Kasumi-1 (cell line): ENCODE measurements at places on chromosomes 7 and 10.

GRCh38 chr10:36187380-36188079, 545.4 kb upstream of the FZD8 start:
- no peak for DNase-seq

DNA sequence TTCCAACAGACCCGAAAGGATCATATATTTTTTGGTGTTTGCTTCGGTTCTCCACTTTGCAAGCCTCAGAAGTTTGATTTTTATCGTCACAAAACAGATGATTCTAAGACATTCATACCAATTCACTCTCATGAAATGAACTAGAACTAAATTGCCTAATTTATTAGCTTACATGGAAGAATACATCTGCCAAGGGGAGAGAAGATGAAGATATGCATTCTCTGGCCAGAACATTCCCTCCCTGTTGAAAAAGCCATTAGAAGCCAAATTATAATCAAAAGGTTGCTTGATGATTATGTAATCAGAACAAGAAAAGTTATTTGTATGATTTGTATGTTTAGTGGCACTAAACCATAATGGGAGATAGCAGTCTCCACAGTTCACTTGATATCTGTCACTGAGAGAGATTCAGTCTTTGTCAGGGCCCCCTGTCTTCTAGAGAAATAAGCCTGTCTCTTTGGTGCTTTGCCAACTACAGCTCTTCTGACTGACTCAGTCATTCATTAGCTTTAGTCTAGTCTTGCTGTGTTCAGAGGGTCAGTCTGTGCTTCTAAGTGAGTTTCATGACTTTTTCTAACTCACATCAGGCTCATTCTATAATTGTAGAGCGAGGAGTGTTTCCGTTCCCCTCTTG, 95.3 kb upstream of the GNAI1 start:
- DNase-seq: no peak

GRCh38 chr10:55311848-55312635, 511.0 kb upstream of the PCDH15 start:
- DNase-seq: no peak

DNA sequence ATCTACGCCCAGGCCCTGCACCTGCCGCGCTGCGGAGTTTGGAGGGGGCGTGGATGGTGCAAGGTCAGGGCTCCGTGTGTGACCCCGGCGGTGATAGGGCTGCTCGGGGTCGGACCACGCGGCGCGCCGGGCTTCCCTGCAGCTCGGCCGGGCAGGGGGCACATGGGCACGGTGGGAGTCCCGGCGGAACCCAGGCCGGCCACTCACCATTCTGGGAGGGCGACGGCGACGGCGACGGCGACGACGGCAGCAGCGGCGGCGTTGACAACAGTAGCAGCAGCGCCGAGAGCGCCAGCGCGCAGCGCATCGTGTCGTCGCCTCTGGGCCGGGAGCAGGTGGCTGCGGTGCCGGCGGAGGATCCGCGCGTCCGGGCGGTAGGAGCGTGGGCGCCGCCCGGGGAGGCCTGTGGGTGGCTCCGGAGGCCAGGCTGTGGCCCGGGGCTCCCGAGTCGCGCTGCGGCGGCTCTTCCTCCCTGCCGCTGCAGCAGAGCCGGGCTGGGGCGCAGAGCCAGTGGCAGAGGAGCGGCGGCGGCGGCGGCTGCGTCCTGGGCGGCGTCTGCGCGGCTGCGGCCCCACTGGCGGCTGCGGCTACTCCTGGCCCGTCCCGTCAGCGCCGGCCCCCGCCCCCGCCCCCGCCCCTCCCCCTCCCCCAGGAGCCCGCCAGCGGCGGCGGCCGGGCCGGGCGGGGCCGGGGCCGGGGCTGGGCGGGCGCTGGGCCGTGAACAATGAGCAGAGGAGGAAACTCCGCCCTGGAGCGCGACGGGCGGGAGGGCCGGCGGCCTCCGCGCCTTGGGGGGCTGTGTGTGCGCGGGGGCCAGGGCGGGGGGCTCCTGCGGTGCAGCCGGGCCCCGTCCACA, at the start of gene PODXL:
Gene PODXL, minus strand, starts transcription at position 576 of the 856 bp plus-strand sequence. Its CDS starts 269 bp downstream, at position 307.
- DNase-seq: peak; percentile 59

GRCh38 chr10:114521255-114521654, 117.0 kb upstream of the AFAP1L2 start:
- DNase-seq: no peak
